Activated T-helper 1 cell treated with Interleukin-2 at 50 U/mL for 16 hours (primary cell): ENCODE measurements at places on chromosomes 1 and 21.

GRCh38 chr1:171352554-171352953 lies 38.6 kb downstream of the FMO4 start:
- no peak for DNase-seq

- peak; percentile 49 for DNase-seq
These were observed 2.8 kb upstream of the C1orf162 start for GRCh38 chr1:111471012-111471411.

DNA sequence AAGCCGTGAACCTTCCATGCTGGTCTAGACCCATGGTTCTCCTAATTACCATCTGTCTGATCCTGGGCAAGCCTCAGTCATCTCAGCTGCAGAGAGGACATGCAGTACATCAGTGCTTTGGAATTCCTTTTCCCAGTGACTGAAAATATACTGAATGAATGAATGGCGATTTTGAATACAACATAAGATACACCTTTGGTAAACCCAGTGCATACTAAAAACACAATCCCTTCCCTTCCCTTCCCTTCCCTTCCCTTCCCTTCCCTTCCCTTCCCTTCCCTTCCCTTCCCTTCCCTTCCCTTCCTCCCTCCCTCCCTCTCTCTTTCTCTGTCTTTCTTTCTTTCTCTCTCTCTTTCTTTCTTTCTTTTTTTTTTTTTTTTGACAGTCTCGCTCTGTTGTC lies 21.3 kb upstream of the PLXNA2 start:
- no peak for DNase-seq

- no peak for DNase-seq
These were observed 15.6 kb downstream of the CADM3 start for GRCh38 chr1:159187033-159187432.

- no peak for DNase-seq
These were observed 62.7 kb downstream of the SYT6 start for GRCh38 chr1:114090738-114091505.

GRCh38 chr21:29499734-29500343 lies 201.1 kb downstream of the BACH1 start:
- no peak for DNase-seq

- no peak for DNase-seq
These were observed 119.3 kb downstream of the HLCS start for GRCh38 chr21:36847189-36847588.

DNA sequence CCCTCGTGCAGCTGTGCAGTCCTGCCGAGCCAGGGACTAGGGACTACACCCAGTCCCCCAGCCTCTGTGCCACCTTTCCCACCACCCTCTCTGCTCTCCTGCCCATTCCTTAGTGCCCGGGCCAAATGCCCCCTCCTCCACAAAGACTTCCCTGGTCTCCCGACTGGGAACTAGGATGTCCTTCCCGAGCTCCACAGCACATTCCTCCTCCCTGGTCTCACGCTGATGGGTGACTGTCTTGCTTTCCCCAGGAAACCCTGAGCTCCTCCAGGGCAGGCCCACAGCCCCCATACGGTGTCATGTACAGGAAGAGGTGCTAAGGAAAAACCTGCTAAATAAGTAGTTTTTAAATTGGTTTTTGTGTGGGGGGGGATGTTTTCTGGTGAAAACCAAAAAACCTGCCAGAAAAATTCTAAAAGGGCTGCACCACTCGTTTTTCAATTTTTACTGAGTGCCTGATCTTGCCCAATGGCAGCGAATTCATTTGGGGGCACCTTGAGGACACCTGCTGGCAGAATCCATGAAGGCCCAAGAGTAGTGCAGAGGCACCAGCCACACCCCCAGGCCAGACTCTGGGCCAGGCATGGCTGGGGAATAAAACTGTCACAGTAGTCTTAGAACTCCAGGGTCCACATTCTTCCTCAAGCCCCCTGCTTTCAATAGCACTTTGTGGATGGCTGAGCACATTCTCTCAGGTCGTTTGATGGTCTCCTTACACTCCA lies 50.4 kb downstream of the GLIS1 start:
- no peak for DNase-seq

DNA sequence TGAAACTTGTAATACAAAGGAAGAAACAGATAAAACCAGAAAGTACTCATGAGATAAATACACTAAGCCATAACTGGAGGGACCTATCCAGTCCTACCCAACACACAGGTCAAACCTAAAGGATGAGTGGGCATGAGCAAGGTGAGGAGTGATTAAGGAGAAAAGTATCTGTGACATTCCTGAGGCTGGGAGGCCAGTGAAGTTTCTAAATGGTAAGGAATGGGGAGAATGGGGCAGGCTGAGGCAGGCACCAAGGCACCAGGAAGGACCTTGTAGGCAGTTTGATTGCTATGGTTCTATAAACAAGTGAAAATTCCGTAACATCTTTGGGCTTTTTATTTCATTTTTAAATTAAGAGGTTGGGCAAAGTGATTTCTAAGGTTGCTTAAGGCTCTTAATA lies 10.4 kb downstream of the DDX59 start:
- no peak for DNase-seq

GRCh38 chr1:3032371-3033039 lies 11.2 kb downstream of the ACTRT2 start:
- DNase-seq, result no peak

GRCh38 chr1:151549199-151549598 lies 9.1 kb downstream of the TUFT1 start:
- no peak for DNase-seq

DNA sequence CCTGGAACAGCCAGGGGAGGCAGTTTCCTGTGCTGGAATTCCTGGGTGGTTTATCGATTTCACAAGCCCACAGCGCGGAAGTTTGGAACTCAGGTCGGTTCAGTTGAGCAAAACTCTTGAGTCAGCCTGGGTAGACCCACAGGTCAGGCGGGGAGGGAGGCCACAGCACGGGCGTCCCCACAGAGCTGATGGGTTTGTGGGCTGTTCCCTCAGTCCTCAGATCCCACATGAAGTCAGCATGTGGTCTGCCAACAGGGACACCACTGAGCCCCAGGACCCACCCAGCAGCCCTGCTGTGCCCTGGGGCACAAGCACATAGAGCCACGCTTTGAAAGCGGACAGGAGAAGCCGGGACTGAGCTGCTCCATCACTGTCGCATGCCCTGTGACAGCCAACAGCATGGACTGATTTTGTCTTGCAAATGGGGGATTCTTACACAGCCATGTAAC lies 17.4 kb downstream of the BMP8A start:
- no peak for DNase-seq

- no peak for DNase-seq
These were observed 50.2 kb upstream of the LRP8 start for GRCh38 chr1:53378061-53378460.

- DNase-seq, result no peak
These were observed 3.2 kb upstream of the ACTRT2 start for GRCh38 chr1:3018051-3018471.

DNA sequence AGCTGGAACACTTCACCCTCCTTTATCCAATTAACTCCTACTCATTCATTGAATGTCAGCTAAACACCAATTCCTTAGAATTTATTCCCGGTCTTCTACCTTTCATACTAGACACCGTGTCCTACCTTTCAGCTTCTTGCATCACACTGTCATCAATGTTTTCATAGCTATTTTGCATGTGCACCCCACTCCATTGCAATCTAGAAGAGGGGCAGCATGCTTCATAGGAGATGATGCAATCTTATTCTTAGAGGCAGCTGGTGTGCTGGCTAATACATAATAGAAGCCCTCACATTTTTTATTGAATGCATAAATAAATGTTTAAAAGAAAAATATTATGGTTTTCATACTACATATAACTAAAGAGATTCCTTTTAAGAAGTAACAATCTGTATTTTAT lies 123.6 kb downstream of the DSCAM start:
- DNase-seq, result no peak

DNA sequence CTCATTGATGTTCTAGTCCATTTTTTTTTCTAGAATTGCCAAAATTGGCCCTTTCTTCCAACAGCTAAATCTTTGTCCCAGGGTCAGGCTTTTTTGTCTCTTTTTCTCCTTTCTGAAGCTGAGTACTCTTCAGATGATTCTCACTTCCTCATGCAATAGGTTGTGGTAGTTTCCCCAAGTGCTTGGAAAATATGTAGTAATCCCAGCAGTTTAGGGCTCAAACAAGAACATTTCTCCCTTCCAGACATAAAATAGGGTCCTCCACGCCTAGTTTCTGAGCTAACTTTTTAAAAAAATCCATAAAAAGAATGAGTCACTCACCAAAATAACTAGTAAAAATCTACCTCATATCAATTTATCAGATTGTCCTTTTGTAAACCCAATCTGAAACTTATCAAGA lies 10.0 kb upstream of the MCOLN3 start:
- DNase-seq, result no peak

- DNase-seq, result peak; percentile 13
These were observed 126.9 kb upstream of the ERRFI1 start for GRCh38 chr1:8152731-8153702.

DNA sequence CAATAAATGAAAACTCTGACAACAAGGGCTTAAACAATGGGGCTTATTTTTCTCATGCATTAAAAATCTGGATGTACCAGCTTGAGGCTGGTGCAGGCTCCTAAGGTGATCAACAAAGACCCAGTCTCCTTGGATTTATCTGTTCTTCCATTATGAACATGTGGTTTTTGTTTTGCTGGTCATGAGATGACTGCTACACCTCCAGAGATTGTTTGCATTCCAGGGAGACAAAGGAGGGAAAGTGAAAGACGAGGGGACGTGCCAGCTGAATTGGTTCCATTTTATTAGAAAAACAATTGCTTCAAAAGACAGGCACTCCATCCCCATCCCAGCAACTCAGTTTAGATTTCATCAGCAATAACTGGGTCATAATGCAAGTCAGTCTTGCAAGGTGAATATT lies 90.9 kb upstream of the KCNK1 start:
- DNase-seq, result no peak

DNA sequence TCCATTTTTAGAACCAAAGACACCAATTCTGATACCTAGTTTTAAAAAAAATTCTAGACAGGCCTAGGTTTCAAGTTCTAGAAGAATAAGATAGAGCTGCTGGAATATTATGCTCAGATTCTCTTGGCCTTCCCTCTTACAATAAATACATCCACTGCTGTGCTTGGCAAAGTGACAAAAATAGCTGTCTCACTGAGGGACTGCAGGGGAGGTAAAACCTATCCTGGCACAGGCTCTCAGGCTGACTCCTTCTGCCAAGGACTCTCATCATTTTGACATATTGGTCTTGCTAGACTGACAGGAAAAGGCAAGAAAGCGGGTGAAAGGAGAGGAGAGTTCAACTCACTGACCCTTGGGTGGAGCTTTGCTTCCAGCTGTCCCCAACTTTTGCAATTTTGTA lies 197.0 kb upstream of the LHX8 start:
- DNase-seq, result no peak

GRCh38 chr1:38815903-38816627 lies 43.5 kb downstream of the RRAGC start:
- DNase-seq, result no peak

GRCh38 chr1:234861761-234862160 lies 251.8 kb upstream of the IRF2BP2 start:
- DNase-seq, result no peak

GRCh38 chr1:107362468-107363140 lies 221.8 kb downstream of the NTNG1 start:
- DNase-seq, result no peak

DNA sequence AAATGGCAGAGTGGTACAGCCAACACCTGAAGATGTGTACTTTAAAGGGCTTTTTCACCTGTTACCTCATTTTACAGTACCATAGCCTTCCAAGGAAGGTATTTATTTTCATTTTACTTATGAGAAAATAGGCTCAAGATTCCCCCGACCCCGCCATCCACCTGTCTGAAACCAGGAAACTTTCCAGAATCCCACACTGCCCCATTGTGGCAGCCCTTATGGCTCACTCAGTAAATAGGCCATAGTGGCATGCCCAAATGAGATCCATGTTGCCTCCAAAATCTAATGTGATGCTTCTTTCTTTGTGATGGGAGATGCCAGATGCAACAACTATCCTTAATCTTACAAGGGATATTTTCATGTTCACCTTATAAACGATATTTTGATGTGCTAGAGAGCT lies 97.8 kb downstream of the EBNA1BP2 start:
- no peak for DNase-seq

- DNase-seq, result no peak
These were observed 5.0 kb upstream of the GLRX2 start for GRCh38 chr1:193110246-193110645.

DNA sequence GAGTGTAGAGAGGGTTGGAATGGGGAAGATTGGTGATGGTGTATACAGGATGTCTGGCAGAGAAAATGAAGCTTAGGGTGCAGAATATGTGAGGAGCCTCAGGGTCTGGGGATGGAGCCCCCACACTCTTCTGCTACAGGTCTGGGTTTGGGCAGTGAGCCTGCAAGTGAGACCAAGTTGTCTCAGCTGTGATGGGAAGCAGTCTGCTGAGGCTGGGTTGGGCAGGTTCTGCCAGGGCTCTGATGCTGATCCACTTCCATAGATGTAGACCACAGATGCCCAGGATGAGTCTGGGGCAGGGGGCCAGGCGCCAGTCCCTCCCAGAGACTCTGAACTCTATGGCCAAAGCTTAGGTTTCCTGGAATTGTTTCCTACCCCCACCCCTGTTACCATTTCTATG lies 516.9 kb downstream of the PTPRU start:
- DNase-seq, result no peak

DNA sequence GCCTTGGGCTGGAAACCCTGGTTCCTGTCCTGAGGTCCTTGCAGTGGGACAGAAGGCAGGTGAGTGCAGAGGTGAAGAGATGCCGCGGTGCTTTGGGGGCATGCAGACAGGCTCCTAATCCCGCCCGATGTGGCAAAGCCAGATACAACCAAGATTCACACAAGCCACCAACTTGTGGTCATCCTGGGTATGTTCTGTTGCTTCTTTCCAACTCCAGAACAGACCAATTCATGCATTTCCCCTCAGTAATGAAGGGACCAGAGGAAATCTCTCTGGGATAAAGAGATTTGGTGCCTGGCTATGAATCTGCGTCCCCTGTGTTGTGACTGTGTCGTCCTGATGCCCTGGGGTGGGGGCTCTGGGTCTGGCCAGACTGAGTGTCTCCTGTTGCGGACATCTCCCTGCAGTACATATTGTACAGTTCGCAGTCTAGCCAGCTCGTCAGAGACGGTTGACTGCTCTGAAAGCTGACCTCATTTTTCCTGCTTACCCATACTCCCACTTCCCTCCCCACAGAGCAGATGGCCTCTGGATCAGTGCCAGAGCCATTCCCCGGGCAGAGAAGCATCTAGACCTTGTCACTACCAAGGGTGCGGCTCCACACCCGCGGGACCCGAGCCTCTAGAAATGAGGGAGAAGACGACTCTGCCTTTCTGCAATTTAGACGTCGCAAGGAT lies 216.3 kb downstream of the KIF26B start:
- no peak for DNase-seq
